ENCODE measurements at places on chromosomes 4 and X. TPM values are rescaled to one million over a fixed set of nuclear protein-coding genes. Genes with fewer than 3 reads are reported as not detected.

DNA sequence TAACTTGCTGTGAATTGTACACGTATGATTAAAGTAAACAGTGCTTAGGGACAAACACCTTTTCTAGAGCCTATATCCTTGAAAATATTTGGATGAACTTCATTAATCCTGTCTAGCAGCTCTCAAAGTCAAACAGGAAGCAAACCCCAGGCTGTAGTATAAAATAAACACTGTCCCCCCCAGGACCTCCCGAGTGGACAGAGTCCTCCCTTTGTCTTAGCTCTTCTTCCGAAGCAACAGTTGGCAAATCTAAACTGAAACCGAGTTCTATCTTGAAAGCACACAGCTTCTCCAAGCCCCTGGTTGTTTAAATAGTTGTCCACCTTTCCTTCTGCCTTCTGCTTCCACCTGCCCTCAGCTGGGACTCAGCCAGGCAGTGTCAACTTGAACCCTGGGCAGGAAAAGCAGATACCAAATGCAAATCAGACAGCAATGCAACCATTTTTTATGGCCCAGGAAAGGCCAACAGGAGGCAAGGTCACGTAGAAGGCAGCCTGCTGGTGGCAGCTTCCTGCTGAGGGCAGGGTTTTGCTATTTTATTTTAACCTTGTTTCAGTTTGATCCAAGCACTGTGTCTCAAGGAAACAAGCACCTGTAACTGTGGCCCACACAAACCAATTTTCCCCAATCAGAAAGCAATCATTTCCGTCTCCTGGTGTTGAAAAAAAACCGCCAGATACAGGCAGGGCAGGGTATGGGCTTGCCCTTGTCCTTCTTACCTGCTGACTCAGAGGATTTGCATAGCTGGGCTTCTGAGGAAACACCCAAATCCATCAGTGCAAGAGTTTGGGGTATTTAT lies 110.3 kb upstream of the KIT start:
- no peak for DNase-seq

DNA sequence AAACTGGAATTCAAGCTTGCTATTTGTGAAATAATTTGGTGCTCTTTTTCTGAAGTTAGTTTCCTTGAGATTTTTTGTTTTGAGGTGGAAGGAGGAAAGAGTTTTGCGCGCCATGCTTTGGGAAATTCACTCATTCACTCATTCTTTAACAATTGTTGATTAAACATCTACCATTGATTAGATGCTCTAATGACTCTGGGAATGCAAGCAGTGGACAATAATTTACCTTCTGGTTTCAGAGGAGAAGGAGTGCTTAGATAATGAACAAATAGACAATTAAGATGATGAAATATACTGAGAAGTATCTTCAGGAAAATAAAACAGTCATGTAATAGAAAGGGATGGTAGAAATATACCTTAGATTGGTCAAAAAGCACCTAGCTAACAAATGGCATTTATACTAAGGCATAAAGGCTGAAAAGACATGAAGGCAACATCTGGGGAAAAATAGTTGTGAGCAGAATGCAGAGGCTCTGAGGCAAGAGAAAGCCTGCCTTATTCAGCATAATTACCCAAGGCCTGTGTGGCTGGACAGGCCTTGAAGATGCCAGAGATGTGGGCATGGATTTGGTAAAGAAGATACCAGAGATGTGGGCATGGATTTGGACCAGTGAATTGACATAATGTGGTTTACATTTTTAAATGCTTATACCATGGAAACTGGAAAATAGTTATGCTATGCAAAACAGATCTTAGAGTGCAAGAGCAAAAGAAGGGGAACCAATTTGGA lies 2.7 kb upstream of the COMMD8 start:
- DNase-seq, result no peak

DNA sequence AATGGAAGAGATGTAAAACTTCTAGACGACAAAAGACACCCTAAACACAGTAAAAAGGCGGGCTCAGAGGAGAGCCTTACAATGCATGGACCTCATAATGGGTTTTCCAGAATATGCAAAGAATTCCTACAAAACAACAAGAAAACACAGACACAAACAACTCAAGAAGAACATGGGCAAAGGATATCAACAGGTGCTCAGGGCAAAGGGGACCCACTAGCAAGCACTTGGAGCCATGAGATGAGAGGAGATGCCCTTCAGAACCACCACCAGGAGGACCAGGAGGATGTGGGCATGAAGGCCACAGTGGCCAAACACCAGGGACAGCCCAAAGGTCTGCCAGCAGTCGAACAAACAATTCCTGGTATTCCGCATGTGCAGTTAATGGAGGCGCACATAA lies 17.2 kb downstream of the PDZD4 start:
- DNase-seq, result no peak

GRCh38 chrX:22186165-22186564 lies 86.5 kb upstream of the CBLL2 start:
- DNase-seq, result no peak

DNA sequence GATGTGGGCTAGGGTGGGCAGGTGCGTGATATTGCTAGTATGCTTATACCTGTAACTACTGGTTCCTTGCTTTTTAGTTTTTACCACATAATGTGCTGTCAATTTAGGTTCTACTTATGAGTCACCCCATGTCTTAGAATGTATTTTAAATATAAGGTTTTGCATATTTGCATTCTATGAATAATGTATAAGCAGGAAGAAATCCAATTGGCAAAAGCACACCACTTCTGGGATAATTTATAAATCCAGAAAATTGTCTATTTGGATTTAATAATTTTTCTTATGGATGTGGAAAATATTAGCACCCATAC lies 421.6 kb downstream of the PCDH7 start:
- no peak for DNase-seq

GRCh38 chrX:3771766-3772165 lies 58.3 kb upstream of the PRKX start:
- DNase-seq, result no peak

Gene ZAR1
- total RNA-seq, result not detected

Gene IL9R
- not detected for total RNA-seq

Measured in left ventricle myocardium superior (tissue), 1 donor.